AG08396 (cell line): ENCODE measurements at places on chromosomes 6 and 20.

DNA sequence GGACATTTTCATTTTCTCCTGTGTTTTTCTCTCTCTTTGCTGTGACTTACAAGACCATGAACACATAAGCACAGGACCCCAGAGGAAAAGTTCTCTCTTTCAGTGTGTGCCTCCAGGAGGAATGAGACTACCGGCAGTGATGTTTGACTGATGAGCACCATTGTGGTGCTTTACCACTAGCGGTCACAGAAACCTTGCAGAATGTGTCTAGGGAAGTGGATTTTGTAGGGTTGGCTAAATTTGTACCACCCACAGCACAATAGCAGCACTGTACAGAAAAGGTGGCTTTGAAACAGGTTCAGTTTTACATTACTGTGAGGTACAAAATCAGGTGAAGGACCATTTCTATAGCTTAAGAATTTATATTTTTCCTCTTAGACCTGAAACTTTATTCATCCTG, 301.9 kb upstream of the SUPT3H start:
- no peak for DNase-seq

DNA sequence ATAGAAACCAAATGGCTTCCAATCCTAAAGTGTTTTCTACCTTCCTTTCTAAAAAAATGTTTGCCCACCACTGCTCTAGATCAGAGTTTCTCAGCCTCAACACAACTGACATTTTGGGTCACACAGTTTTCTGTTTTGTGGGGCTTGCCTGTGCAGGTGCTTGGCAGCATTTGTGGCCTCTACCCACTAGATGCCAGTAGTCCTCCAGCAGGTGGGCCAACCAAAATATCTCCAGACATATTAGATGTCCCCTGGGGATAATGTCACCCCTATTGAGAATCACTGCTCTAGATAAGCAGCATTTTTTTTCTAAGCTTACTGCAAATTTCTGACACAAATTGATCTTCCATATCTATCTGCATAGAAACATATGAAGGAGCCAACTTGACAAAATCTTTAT, 26.3 kb upstream of the EPM2A start:
- no peak for DNase-seq

- DNase-seq, result no peak
Observed at GRCh38 chr6:48073976-48074767, 36.8 kb downstream of the PTCHD4 start.

GRCh38 chr6:150368762-150369161, at the start of gene IYD:
Gene IYD (plus strand): TSS chr6:150369012. CDS start chr6:150369032, 20 bp downstream.
- DNase-seq, result no peak

DNA sequence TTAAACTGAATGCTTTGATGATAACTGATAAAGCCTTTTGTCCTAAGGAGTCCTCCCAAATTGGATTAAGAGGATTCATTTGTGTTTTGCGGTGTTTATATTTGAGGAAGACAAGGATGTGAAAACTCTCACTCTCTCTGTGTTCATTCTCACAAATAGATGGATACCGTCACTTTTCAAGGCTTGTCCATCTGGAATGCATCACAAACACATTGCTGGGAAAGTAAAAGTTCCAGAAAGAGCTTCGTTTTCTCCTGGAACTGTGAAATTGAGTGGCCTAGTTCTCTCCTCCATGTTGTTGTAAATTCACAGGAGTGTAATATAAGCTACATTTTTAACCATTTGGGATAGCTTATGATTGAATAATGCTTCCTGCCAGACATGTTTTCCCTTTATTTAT, 581.6 kb upstream of the FLRT3 start:
- DNase-seq, result no peak
